Urothelium cell line (cell line): ENCODE measurements at places on chromosomes 3 and 15.

DNA sequence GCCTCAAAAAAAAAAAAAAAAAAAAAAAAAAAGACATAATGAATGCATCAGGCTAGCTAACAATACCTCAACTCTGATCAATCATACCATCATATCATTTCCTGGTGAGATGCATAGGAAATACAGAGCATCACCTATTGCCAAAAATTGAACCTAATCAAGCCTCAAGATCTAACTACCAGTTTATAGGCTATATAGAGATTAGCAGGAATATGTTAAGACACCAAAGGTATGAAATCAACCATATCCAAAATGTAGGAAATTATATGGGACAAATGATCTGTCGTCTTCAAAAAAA lies 387 bp upstream of the VPS33B start:
- DNase-seq: no peak

DNA sequence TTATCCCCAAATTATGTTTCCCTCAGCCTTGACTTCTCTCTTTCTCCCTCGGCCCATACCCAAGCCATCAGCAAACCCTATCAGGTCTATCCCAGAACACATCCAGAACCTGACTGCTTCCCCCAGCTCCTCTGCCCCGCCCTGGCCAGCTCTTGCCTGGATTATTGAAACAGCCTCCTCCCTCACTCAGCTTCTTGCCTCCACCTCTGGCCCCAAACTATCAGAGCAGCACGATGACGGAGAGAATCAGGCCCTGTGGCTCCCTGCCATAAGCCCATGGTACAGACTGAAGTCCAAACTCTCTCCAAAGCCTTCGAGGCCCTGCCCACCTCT lies 105.3 kb upstream of the LINGO1 start:
- DNase-seq: no peak

DNA sequence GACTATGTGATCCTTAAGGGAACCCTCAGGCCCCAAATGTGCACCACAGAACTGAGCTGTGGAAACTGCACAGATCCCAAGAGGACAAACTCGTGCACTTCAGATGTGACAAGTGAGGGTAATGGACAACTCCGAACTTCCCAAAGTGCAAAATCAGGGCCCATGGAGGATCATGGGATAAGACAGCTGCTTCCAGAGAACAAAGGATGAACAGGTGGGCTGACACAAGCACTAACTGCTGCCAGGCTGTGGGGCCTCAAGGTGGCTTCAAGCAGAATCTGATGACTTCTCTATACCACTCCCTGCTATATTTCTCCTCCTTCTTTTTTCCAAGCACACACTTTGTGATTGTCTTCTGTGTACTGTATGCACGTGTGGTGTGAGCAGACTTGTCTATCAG lies 5.4 kb downstream of the TARS3 start:
- DNase-seq: no peak

DNA sequence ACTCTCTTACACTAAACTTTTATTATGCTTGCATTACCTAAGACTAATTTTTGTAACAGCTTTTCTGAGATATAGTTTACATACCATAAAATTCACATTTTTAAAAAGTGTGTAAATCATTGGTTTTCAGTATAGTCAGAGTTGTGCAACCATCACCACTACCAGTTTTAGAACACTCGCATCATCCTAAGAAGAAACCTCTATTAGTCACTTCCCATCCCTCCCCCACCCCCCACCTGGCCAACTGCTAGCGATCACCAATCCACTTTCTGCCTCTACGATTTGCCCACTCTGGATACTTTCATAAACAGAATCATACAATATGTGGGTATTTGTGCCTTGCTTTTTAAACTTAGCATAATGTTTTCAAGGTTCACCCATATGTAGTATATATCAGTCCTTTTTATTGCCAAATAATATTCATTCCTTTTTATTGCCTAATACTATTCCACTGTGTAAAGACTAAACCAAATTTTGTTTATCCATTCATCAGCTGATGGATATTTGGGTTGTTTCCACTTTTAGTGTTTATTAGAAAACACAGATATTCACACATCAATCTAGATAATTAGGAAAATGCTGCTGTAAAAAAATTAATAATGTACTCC lies 23.0 kb downstream of the UBP1 start:
- peak; percentile 19 for DNase-seq

- DNase-seq: no peak
Measured at GRCh38 chr3:49706456-49707112, 12.9 kb downstream of the AMIGO3 start.

- DNase-seq: no peak
Measured at GRCh38 chr3:193843474-193844301, 250.7 kb downstream of the OPA1 start.

DNA sequence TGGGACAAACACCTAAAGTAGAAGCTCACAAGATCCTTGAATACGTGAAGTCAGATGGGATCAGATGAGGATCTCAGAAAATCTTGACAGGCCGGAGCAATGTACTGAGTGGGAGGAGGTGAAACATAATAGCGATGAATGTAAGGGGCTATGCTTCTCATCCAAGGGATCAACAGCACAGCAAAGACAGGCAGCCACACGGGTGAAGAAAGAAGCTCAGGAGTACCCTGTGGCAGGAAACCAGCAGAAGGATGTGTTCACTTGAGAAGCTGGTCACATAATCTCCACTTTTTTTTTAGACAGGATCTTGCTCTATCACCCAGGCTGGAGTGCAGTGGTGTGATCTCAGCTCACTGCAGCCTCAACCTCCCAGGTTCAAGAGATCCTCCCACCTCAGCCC lies 92.4 kb downstream of the MEGF11 start:
- no peak for DNase-seq

DNA sequence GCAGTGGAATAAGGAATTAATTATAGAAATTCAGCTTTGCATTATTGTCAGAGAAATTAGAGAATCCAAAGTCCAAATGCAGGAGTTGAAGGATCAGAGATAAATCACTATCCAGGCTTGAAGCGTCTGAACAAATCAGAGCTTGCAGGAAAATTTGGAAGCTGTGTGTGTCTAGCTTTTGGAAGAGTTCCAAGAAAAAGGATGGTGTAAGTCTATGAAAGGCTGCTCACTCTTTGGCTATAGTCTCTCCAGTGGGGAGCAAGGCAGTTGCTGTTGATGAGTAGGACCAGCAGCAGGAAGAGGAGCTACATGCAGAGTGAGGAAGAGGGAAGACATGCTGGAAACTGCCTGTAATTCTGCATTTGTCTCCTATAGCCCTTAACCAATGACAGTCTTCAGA lies 464.3 kb upstream of the GRM7 start:
- DNase-seq: no peak

DNA sequence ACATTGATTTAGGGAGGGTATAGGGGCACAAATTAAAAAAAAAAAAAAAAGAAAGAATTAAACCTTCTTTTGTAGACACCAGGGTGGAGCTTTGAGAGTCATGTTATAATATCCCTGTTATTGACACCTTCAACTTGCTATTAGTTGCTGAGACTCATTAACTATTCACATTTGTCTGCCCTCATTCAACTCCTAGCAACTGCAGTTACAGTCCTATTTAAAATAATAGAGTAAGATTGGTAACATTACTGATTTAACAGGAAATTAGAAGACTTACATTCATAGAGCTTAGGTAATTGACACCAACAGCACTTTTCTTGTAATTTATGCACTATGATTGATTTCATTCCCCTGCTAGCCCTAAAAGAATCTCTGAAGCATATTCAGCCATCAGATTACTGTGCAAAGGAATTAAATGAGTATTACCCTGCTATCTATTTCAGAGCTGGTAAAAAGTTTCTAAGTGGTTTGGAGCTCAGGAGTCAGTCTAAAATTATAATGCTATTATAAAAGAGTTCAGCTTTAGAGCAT lies 148.8 kb upstream of the TBL1XR1 start:
- no peak for DNase-seq

- DNase-seq: no peak
Measured at GRCh38 chr3:117137065-117137464, 427.5 kb downstream of the TUSC7 start.

DNA sequence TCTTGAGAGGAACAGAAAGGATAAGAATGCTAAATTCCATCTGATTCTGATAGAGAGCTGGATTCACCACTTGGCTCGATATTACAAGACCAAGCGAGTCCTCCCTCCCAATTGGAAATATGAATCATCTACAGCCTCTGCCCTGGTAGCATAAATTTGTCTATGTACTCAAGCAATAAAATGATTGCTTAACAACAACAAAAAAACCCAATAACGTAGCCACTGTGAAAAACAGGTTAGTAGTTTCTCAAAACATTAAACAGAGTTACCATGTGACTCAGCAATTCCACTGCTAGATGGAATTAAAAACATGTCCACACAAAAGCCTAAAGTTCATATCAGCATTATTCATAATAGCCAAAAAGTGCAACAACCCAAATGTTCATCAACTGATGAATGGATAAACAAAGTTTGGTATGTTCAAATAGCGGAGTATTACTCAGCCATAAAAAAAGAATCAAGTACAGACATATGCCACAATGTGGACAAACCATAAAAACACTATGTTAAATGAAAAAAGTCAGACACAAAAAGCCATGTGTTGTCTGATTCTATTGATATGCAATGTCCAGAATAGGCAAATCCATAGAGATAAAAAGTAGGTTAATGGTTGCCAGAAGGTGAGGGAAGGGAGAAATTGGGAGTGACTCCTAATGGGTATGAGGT lies 16.8 kb downstream of the BCL2L10 start:
- no peak for DNase-seq

DNA sequence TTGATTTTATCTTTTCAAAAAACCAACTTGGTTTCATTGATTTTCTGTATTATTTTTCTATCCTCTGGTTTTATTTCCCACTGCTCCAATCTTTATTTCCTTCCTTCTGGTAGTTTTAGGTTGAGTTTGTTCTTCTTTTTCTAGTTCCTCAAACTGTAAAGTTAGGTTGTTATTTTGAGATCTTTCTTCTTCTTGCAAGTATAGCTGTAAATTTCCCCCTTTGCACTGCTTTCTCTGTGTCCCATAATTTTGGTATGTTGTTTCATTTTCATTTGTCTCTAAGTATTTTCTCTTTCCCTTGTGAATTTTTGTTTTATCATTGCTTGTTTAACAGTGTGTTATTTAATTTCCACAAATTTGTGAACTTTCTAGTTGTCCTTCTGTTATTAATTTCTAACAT lies 120.0 kb downstream of the PLD1 start:
- no peak for DNase-seq

DNA sequence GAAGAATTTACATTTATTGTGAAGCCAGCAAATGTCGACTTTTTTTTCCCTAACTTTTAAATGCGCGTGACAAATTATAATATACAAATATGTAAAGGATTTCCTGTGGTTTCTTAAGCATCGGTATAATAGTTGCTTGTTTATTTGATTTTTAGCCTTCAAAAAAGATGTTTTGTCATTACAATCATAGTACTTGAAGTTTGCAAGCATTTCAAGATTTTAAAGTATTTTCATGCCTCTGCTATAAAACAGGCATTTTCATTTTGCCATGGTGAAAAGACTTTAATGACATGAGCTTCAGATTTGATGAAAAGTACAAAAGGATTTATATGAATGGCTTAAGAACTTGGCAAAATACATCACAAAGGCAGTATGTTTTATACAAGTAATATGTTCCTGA lies 9.4 kb upstream of the P2RY12 start:
- no peak for DNase-seq

GRCh38 chr3:194399874-194400411 lies 877 bp upstream of the GP5 start:
- no peak for DNase-seq

DNA sequence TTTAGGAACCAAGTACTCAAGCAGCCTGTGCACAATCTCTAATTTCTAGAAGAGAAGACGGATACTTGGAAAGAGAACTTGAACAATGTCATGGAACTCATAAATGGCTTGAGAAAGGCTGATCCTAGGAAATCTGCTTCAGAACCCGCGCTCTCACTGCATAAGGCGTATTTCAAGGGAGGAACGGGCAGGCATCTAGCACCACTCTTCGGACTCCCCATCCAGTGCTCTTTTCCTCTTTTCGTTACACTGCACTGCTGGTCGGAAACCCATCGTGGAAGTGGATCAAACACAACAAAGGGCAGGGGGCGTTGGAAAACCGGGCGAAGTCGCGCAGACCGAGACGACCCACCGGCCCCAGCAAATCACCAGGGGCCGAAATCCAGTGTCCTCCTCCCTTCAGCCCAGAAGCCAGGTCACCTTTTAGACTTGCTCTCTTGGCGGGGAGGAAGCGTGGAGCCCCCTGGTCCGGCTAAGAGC lies 539 bp upstream of the TLNRD1 start:
- no peak for DNase-seq

- no peak for DNase-seq
Measured at GRCh38 chr3:28186748-28187147, 54.7 kb upstream of the CMC1 start.

GRCh38 chr15:99454941-99455788 lies 110.6 kb upstream of the MEF2A start:
- peak; percentile 91 for DNase-seq

- no peak for DNase-seq
Measured at GRCh38 chr15:40844696-40845030, 815 bp downstream of the SPINT1 start.

- DNase-seq: no peak
Measured at GRCh38 chr3:113685956-113686721, 10.3 kb downstream of the USF3 start.

GRCh38 chr3:194283221-194284006 lies 67.7 kb downstream of the CPN2 start:
- DNase-seq: no peak

DNA sequence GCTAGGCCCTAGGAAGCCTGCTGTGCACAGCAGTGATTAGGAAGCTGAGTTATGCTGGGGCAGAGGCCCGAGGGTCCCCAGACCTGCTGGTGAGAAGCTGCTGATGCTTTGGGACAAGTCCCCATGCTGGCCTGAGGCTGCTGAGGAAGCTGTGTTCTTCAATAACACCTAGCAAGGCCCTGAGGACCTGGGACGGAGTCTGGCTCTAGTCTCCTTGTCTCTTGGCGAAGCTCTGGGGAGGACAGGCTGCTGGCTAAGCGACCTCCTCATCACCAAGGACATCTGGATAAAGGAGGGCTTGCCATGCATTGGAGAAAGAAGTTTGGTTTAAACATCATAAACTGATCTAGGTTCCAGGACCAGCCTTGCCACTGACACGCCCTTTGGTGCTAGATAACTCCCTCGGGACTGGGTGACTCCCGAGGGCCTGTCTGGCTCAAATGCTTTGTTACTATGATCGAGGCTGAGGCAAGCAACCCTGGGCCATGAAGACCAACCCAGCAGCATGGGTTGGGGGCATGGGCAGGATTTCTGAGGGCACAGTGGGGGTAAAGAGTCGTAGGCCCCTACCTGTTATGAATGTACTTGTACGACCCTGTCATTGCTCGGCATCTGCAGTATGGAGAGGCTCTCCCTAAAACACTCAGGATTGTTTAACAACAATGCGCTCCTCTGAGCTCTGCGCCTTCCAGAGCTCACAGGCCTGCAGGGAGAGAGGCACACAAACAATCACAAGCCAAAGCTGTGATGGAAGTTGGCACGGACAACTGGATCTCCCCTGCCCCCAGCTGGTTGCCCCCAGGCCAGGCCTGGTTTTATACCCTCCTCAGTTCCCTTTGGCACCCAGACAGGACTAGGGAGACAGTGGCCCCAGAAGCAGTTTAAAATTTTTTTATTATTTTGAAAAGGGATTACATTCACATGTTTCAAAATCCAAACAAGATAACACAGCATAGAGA lies 64.4 kb downstream of the LINGO1 start:
- no peak for DNase-seq

GRCh38 chr3:123634149-123635051 lies 49.5 kb upstream of the HACD2 start:
- no peak for DNase-seq
